Fibroblast of skin of right biceps (primary cell): ENCODE measurements at places on chromosomes 2 and 18.

GRCh38 chr2:239295377-239296019 is 105.3 kb downstream of the HDAC4 start:
- DNase-seq, result no peak

- DNase-seq, result peak; percentile 95
These were observed 49.6 kb downstream of the COL5A2 start for GRCh38 chr2:189129971-189130370.

DNA sequence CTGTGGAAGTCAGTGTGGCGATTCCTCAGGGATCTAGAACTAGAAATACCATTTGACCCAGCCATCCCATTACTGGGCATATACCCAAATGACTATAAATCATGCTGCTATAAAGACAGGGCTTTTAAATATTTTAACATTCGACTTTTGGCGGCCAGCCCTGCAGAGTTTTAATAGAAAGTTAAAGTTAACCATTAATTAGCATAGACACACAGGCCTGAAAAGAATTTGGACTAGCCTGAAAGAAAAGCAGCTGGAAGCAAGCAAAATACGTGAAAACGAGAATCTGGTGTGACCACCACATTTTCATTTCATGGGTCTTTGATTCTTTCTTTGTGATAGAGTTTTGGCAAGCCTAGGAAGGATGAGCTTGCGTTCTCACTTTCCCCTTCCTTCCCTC is 184.0 kb downstream of the SCG2 start:
- DNase-seq, result peak; percentile 10

DNA sequence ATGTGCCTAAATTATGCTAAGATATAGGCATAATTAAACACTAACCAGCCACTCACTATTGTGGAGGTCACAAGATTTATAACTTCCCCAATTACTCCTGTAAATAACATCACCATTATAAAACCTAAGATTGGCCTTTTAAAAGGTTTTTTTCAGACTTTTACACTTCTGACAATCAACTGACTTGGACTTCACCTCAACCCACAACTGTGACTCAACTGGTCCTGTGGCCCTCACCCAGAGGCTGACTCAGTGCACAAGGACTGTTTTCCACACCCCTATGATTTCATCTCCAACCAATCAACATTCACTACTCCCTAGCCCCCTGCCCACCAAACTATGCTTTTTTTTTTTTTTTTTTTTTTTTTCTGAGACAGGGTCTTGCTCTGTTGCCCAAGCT is 11.6 kb downstream of the TTR start:
- DNase-seq, result peak; percentile 45

GRCh38 chr2:187875261-187876141 is 321.3 kb upstream of the TFPI start:
- peak; percentile 8 for DNase-seq

DNA sequence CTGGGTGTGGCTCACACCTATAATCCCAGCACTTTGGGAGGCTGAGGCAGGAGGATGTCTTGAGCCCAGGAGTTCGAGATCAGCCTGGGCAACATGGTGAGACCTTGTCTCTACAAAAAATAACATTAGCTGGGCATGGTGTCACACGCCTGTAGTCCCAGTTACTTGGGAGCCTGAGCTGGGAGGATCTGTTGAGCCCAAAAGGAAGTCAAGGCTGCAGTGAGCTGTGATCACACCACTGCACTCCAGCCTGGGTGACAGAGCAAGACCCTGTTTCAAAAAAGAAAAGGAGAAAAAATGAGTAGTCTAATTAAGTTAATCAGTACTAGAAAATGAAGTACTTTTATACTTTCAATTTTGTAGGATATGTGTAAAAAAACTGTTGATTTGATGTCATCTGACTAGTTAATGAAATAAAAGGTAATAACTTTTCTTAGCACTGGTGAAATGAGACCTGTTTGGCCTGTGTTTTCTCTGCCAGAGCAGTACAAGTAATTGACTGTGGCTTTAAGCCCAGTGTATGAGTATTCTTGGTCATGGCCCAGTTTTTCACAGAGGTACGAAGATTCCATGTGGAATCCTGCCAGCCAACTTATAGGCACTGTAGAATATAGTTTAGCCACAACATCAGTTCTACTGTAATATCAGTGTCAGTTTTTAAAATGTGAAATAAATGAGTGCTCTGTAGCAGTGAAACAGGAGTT is 35.8 kb downstream of the MFSD6 start:
- DNase-seq, result peak; percentile 62

- peak; percentile 67 for DNase-seq
These were observed 78.4 kb upstream of the ZNF516 start for GRCh38 chr18:76573325-76574025.

DNA sequence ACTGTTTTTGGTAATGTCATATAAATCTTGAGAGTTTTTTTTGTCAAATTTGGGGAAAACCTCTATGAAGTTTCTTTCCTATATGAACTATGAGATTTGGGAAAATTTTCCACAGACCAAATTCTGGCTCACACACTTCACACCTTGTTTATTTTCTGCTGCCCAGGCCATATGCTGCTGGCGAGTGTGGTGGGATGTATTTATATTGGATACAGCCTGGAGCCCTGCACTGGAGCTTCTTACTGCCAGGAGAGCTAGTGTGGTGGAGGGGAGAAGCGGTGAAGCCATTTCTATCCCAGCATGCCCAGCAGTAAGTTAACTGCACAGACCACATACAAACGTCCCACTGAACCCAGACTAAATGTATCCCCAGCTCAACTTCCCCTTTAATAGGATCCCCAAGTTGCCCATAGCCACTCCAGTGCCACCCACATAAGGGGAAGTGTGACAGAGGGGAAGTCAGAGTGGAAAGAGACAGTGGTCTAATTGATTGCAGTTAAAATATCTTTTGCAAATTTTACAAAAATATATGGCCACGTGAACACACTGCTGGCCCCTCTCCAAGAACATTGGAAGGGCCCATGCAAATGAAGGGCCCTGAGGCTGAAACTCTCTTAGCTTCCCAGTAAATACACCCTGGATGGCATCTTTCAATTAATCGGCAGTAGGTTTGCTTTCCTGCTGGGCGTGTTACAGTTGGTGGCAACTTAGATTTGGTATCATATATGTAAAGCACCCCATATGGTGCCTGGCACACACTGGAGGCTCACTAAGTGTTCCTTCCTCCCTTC is 146.6 kb upstream of the ITGA6 start:
- DNase-seq, result no peak

DNA sequence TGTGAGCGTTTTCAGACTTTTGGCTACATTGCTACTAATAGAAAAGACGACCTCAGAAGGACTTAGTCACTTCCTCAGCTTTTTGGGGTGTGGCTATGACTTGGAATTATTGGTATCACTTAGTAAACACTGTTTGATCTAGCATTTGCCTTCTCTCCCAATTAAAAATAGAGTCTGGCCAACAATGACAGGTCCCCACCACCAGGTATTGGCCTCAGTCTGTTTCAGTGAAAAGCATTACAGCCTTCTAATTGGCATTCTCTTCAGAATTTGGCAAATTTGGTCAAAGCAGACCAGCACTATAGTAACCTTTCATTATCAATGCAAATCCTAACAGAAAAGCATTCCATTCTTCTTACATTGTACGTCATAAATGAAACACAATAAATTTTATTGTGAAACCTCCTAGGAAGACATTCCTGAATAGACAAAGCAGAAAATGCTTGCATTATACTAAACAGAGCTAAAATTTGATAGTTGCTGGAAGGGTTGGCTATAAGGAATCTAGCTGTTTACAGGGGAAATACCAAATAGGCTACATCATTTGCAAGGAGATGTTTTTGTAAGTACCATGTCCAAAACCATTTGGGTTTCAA is 613.9 kb downstream of the IRS1 start:
- peak; percentile 94 for DNase-seq

GRCh38 chr2:216927163-216927562 is 67.3 kb upstream of the TNP1 start:
- DNase-seq, result no peak

DNA sequence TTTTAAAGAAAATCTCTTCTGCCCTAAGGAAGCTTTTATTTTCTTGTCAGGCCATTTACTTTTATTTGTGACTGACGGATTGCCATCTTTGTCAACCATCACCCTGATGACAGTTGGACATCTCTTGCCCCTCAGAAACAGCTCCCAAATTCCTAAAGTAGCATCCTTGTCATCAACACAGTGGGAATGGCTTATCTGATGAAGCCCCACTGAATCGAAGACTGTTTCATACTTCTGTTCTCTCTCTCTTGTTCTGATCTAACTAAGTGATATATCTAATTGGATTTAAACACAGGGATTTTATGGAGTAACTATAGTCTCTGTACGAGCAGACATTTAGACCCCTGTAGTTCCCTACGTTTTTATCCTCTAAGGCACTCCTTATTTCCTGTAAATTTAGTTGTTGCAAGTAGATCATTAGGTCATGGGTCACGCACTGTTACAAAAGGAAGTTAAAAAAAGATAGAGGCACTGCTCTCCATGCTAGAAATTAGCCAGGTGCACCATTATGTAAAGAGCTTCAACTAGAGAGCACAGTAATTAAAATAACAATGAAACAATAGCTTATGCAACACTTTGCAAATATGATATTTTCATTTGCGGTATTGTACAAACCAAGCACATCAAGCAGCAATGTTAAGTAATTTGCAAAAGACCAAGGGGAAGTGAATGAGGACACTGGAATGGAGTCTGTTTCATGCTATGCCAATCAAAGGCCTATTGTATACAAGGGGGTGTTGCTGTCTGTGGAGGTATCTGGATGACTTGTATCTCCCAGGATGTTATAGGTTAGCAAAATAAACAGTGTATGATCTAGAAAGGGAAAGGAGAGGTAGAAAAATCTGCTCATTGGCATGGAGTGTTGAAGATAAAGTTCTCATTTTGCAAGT is 284.7 kb downstream of the LRRTM1 start:
- DNase-seq, result no peak

GRCh38 chr18:21761471-21762115 is 21.0 kb downstream of the MIB1 start:
- DNase-seq, result no peak

GRCh38 chr2:15334644-15335326 is 226.3 kb downstream of the NBAS start:
- peak; percentile 61 for DNase-seq

DNA sequence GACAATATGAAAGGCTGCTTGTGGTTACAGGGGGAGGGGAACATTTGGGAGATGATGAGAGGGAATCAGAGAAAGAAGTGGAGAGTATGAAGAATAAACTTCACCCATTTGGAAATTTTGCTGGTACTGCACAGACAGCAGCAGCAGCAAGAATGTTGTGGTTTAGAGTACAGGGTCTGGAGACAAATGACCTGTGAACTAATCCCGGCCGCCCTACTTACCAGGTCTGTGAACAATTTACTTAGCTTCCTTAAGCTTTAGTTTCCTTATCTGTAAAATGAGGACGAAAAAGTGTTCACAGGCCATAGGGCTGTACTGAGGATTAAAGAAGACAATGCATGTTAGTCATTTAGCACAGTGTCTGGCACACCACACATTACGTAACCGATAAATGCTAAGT is 685.4 kb upstream of the CELF4 start:
- DNase-seq, result no peak

- peak; percentile 14 for DNase-seq
These were observed 62.8 kb upstream of the CYP26B1 start for GRCh38 chr2:72210470-72210869.

GRCh38 chr2:213251618-213252017 is 32.6 kb upstream of the SPAG16 start:
- DNase-seq, result peak; percentile 68

DNA sequence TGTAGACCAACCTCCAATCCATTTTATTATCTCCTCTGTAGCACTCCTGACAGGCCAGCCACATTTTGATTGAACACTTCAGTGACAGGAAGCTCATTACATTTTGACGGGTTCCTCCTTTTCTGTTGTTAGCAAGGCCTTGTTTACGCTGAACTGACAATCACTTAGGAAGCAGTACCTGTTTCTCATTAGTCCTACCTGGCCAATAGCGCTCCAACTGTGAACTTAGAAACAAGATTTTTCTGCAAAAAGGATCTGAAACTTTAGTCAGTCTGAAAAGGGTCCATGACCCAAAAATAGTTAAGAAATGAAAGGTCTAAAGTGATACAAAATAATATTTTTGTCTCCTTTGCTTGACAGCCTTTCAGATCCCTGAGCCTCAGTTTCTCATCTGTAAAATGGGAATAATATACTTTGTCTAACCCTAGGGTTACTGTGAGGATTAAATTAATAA is 119.6 kb upstream of the MSTN start:
- DNase-seq, result no peak

GRCh38 chr2:180322781-180323180 is 315.7 kb upstream of the CWC22 start:
- peak; percentile 0 for DNase-seq

GRCh38 chr18:28256166-28256565 is 79.2 kb upstream of the CDH2 start:
- DNase-seq, result peak; percentile 71

GRCh38 chr2:11676640-11677039 is 6.6 kb upstream of the NTSR2 start:
- DNase-seq, result no peak

GRCh38 chr2:8570637-8571036 is 111.2 kb upstream of the ID2 start:
- no peak for DNase-seq

GRCh38 chr2:118576109-118576855 is 271.2 kb downstream of the EN1 start:
- DNase-seq, result peak; percentile 89

- no peak for DNase-seq
These were observed 27.5 kb downstream of the PPP4R1 start for GRCh38 chr18:9586814-9587213.

DNA sequence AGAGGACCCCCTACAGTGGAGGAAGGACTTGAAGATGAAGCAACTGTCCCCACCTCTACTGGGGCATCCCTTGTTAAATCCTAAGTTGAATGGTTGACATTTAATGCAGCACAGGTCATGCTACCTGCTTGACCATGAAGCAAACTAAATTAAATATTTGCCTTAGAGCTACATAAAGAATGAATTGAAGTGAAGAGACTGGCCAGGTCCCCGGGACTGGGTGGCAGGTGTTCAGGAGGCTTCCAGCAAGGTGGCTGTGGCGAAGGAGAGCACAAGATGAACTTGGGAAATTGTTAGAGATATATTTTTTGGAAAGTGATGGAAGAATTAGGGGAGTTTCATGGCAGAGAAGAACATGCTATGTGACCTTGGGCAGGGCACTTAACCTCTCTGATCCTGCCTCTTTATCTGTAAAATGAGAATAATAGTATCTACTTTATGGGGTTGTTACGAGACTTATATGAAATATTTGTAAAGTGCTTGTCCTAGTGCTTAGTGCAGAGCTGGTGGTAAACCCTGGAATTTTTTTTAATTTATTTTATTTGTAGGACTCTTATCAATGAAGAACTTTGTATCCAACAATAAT is 37.3 kb downstream of the EFR3B start:
- no peak for DNase-seq

- DNase-seq, result peak; percentile 83
These were observed 54.0 kb upstream of the SPATS2L start for GRCh38 chr2:200252265-200253067.

DNA sequence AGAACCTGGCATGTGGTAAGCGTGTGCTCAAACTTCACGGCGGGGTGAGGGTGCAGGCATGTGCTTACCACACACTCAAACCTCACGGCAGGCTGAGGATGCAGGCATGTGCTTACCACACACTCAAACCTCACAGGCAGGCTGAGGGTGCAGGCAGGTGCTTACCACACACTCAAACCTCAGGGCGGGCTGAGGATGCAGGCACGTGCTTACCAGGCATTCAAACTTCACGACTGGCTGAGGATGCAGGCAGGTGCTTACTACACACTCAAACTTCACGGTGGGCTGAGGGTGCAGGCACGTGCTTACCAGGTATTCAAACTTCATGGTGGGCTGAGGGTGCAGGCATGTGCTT is 105.0 kb upstream of the ALKAL2 start:
- no peak for DNase-seq
